Glomerular endothelial cell (primary cell): ENCODE measurements at places on chromosomes 7 and 10. TPM values are rescaled to one million over a fixed set of nuclear protein-coding genes. Genes with fewer than 3 reads are reported as not detected.

- DNase-seq: no peak
These were observed 27.5 kb downstream of the PTPRE start for GRCh38 chr10:127934383-127934782.

- no peak for DNase-seq
These were observed 172.6 kb downstream of the LRRTM3 start for GRCh38 chr10:67098461-67098860.

DNA sequence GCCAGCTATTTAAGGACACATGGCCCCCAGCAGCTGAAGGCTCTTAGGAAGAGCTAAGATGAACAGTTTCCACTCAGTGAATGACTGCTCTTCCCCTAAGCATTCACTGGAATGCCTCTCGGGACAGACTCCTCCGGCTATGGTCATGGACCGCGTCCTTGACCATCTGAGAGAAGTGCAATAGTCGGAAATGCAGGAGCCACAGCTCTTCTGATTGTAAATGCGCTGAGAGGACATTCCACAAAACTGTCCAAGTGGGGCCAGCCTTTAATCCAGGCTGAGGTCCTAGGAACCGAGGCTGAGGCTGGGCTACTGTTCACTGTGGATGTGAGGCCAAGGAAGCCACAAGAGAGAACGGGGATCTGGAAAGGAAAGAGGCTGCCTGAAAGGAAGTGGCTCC lies 162.0 kb upstream of the TMEM72 start:
- no peak for DNase-seq

KIN gene
- total RNA-seq: 4.6 and 7.1 TPM in 2 replicates

DNA sequence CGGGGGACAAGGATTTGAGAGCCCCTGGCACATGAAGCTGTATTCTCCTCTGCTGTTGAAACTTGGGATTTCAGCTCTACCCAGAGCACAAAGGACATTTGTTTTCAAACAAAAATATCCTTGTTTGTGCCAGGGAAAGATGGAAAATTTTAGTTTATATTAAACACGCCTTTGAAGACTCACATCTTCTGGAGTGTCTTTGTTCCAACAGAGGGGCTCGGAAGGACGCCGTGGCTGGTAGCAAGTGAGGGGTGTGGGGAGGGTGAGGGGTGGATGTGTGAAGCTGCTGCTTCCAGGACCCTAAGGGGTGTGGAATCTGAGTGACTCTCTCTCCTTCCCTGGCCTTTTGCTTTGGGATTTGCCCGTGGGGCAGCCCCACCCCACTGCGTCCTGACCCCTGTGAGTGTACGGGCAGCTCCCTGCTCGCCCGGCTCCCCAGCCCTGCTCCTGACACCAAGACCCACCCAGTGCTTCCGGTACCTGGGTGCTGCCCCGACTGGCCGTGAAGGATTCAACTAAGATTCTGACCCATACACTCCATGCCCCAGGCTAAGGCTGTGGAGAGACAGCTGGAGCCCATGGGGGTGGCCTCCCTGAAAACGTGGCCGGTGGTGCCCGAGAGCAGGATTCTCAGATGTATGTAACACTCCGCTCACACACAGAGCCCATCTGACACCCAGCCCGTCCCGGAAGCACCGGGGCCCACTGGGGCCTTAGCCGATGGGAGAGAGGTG lies 59.6 kb downstream of the ZRANB1 start:
- DNase-seq: no peak

TSPAN12 gene
- 17.6 and 20.7 TPM in 2 replicates for total RNA-seq
